ENCODE measurements at places on chromosomes 4 and X.

GRCh38 chr4:39524161-39524957 lies 2.9 kb downstream of the UGDH start:
- no peak for DNase-seq

GRCh38 chr4:169115897-169116254 lies 105.8 kb upstream of the CBR4 start:
- no peak for DNase-seq

GRCh38 chrX:112636288-112636687 lies 43.5 kb downstream of the LHFPL1 start:
- DNase-seq = no peak

GRCh38 chr4:25590171-25590570 lies 65.5 kb upstream of the SLC34A2 start:
- DNase-seq = no peak

- no peak for DNase-seq
Observed at GRCh38 chr4:59629348-59629747, 1570.8 kb upstream of the ADGRL3 start.

DNA sequence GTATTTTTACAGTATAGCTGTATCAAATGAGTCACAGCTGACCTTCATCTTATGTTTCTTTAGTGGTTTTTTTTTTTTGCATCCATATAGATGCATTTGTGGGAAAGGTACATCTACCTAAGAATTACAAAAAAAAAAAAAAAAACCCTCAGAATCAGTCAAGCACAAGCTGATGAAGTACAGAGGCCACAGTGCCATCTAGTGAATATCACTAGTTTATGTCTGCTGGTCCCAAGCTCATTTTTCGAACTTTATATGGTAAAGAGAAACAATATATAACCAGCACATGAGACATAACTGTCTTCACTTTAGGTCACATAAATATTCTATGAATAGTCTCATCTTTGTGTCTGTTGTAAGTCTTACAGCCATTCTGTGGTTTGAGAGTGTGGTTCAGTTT lies 220.1 kb downstream of the DLG3 start:
- peak; percentile 1 for DNase-seq

DNA sequence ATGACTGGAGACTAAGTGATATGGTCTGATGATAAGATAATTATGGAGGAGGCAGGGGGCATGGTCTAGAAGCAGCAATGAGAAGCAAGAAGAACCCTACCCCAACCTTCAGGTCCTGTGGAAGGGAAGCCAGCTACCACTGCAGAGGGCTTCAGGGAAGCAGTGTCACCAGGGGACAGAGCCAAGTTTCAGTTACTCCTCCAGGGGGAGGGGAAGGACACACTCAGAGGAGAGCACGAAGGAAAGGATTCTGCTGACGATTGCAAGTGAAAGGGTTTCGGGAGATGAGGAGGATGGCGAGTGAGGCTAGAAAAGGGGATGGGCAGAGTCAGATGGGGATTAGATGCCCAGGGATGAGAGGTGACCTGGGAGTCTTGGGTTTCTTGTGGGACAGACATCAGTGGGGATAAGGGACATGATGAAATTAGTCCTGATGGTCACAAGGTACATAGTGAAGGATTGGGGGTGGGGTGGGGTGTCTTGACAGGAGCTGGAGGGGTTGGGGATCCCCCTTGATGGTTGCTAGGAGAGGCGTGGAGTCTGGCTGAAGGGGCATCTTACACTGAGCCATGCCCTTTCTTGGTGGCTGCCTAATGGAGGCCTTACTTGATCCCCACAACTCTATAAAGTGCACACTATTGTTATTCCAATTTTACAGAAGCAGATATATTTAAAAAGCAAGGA lies 45.4 kb downstream of the TIGD4 start:
- no peak for DNase-seq

DNA sequence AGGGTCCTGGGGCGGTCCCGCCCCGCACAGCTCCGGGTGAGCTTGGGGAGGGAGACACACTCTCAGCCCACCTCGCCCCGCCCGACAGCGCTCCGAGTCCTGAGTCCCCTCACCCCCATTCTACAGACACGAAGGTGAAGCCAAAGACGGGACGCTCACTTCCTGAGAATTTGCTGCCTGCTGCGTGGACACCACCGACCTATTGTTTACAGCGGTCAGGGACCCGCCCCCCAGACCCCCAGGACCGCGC lies 796 bp upstream of the ZNF141 start:
- DNase-seq = no peak

DNA sequence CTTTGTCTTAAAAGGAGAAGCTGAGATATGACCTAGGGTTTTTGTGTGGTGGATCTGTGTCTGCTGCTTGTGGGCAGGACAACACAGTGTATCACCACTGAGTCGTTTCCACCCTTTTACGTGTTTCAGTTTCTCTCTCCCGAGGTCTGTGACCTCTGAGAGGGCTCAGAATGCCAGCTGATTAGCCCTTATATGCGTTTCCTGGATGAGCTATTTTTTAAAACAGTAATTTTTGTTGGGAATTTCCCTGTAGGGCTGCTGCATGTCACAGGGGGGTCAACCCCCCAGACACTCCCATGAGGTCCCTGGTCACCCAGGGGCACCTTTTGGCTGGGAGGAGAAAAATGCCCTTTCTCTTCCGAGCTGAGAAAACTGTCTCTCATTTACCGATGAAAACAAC lies 170.4 kb upstream of the CASK start:
- DNase-seq = no peak

DNA sequence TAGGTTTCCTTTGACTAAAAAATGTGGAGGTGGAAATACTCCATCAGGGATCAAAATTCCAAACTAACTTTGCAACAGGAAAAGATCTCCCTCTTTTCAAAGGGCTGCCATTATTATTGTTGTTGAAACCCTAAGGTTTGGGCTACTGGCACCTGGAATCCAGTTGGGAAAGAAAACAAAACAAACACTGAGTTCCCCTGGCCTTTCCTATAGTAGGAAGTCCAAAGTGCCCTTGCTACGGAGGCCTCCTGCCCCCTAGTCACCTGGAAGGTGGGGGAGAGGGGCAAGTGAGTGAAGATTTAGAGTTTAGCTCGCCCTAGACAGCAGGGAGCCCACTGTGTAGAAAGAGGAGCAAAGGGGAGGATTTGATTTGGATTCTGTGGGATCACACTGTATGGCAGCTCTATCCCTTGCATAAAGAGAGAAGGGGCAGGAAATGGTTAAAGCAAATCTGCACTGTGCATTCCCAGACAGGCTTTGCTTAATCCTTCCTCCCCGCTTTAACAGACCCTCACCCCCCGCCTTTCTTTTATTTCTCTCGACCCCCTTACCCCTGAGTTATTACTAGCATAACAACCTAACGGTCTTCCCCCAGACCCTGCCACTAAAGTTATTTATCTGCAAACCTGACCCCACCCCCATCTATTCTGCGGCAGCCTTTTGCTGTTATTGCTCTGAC lies 627 bp upstream of the FAT4 start:
- DNase-seq = no peak

- no peak for DNase-seq
Observed at GRCh38 chrX:154805696-154806091, 409 bp upstream of the MPP1 start.

DNA sequence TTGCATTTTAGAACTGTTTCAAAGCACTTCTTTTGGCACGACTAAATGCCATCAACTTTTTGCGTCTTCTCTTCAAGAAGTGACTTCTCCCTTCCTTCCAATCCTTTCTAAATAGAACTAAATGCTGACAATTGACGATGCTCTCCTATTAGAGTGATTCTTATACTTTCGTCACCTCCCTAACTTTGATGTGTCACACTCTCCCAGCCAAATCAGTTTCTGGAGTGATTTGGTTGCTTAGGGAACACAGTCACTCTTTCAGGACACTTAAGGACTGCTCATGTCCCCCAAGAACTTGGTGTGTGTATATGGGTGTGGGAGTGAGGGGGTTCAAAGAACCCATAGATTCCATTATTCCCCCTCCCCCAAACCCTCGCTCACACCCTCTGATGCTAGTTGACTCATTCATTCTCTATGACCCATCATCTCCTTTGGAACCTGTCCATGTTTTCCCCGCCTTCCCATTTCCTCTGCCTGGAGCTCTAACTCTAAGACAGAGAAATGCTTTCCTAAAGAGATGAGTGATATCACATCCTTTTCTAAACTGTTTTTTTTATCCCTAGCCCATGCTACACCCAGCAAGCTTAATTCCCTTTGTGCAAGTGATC lies 26.8 kb upstream of the AREG start:
- DNase-seq = no peak

DNA sequence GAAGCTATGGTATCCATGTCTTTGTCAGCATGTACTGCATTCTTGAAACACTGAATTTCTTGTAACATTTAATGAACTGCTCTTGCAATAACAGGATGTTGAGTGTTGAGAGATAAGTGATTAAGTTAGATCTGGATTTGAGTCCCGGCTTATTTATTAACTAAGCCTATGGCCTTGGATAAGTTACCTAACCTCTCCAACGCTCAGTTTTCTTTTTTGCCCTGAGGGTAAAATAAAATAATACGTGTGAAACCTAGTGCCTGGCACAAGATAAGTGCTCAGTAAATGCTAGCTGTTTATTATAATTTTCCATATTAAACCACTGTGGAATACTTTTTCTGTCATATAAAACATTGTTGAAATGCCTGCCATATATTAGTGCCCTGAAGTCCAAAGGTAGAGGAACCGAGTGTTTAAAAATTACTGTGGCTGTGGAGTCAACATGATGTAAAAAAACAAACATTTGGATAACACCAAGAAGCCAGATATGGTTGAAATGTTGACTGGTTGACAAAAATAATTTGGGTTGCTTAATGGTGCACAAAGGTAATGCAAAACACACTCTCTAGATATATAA lies 58.6 kb upstream of the ALB start:
- no peak for DNase-seq

GRCh38 chr4:139794158-139794954 lies 128.7 kb downstream of the MGST2 start:
- DNase-seq = no peak

DNA sequence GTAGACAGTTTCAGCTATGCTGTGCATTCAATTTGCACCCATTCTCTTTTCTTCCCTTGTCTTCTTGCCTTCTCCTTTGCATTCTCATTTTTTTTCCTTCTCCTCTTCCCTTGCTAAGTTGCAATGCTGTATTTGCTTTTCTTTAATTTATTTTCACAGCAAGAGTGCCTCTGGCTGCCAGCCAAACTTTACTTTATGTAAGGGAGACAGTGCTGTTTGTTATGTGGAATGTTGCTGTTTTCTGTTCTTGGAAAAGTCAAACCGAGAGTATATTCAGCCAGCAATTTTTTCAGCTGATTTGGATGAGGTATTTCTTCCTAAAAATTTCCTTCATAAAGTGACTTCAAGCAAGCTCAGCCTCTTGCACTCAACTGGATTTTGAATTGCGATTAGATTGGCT lies 1293.4 kb downstream of the ARAP2 start:
- no peak for DNase-seq

DNA sequence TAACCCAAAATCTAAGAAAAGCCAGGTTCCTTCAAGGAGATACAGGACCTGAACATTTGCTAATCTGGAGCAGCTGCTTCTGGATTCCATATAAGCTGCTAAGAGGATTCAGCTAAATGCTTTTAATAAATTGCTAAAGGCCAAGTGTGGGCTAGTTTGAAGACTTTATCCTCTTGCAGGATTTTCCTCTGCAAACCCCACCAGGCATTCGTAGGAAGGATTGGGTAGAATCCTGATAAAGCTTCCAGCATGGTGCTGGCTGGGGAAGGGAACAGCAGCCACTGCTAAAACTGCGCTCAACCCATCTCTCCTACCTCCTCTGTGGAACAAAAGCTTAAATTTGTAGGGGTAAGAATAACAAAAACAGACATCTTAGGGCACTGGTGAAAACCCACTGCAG lies 61.3 kb upstream of the TAB3 start:
- DNase-seq = no peak

DNA sequence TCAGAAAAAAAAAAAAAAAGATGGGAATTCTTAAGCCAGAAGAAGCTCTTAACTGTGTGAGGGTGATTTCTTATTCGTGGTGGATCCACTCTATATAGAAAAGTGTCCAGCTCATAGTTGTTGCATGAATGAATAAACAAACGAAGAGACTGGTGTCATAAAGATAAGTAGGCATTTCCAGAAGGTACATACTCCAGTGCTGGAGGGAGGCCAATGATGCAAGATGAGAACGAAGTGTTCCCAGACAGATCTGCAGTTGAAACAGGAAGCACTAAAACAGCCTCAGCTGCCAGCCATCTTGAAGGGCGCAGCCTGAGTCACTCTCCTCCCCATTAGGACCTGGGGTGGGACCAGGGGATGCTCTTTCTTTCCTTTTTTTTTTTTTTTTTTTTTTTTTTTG lies 47.4 kb upstream of the HOPX start:
- DNase-seq = no peak

DNA sequence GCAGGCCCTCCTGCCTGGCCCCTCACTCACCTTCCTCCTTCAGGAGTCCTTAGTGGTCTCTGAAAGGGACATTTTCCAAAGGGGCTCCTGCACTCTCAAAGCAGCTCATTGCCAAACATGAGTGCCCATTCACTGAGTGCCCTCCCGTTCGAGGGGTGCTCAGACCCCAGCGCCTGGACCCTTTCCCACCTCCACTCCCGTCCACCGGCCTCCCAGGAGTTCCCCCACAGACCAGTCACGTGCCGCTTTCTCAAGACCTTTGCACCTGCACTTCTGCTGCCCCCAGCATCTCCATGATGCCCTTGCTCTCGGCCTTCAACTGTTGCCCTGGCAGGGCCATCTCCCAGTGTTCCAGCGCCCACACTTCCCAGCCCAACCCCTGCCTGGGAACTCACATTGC lies 89.5 kb downstream of the ADRA2C start:
- no peak for DNase-seq

- DNase-seq = no peak
Observed at GRCh38 chr4:23516716-23517115, 373.1 kb downstream of the PPARGC1A start.

DNA sequence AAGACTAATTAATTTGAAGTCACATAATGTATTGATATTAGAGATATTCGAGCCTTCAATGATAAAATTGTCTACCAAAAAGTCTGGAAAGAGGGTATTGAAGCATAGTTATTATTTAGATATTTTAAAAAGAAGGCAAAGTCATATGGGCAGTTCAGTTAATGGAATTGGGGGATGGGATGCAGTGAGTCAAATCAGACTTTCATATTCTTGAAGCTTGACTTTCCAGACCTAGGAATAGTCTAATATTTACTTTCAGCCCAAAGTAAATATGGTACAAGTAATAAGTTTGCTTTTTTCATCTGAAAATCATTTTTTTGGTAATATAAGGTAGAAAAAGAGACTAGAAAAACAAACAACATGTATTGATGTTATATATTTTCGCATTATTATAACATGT lies 2017.8 kb downstream of the C4orf33 start:
- DNase-seq = no peak

DNA sequence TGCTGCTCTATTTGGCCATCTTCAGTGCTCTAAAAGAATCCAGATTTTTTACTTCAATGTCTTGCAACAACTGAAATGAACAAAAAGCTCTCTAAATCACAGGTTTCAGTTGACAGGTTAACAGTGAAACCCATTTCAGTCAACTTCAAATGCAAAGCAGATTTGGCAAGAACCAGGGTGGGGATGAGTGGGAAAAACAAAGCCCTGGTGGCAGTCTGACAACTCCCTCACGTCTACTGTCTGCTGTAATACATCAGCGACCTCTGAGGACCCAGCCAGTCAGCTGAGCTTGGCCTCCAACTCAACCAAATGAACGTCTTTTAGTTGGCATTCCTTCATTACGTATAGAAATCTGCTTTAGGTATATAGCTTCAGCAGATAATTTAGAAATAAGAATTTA lies 95.8 kb downstream of the COL25A1 start:
- no peak for DNase-seq
